Mesenteric fat pad (tissue), 1 donor: ENCODE measurements at places on chromosomes 4 and X.

DNA sequence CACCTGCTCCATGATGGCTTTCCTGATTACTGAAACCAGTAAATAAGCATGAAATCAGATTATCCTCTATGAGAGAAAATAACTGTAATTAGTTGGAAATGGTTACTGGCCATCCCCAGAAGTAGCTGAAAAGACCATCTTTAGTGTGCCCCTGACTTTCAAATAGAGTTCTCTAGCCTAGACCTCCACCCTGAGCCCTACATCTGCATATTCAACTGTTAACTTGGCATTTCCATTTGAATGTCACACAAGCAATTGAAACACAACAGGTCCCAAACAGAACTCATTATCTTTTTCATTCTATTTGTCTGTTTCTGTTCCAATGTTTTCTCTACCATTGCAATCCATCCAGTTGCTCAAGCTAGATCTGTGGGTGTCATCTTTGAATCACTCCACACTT, 952.3 kb downstream of the RPA4 start:
- DNase-seq = no peak

GRCh38 chrX:39728025-39728424, 369.7 kb downstream of the BCOR start:
- no peak for DNase-seq

DNA sequence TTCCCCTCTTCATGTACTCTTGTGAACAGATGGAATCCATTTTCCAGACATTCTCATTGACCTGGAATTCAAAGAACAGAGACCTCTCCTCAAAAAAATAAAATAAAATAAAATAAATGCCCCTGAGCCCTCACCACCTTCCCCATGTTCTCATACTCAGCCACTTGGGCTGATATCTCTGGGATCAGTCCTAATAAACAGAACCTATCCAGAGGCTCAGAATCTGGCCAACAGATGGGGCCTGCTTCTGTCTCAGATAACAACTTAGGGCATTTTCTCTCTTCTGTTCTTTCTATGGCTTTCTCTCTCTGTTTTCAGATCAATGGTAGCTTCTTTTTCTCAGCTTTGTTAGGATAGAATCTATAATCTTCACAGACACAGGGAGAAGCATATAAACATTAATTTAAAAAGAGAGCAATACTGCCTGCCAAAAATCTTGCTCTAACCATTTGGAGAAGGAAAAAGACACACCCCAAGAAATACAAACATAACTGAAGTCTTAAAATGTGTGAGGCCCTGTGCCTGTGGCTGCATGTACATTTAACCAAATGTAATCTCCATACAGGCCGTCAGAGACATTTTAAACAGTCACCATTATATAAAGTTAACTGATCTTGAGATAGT, 907.1 kb downstream of the FAT4 start:
- no peak for DNase-seq

GRCh38 chr4:128060121-128060698, 902 bp upstream of the LARP1B start:
- DNase-seq = no peak

DNA sequence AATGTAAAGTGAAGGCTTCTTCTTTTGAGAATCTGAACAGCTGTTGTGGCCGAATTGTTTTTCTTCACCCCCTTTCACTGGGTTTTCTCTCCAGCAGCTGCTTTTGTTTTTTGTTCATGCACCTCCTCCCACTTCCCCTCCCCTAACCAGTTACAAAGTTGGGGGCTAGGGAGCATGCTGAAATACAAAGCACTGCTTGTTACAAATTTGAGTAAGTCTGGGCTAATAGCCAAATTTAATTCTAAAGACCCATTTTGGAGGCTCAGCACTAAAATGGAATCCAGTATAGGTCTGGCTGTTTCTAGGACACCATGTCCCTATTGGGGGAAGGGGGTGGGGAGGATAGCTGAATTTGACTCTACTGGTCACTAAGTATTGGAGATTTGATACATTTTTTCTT, 89.2 kb upstream of the GPM6B start:
- no peak for DNase-seq

- no peak for DNase-seq
Observed at GRCh38 chrX:150192816-150193215, 170.3 kb upstream of the MAMLD1 start.
